Activated naive CD4-positive, alpha-beta T cell treated with anti-CD3 and anti-CD28 coated beads for 36 hours (primary cell): ENCODE measurements at places on chromosomes 5 and 9.
A peak's percentile ranks its signal among the peaks of the same experiment; 100 is the strongest.

- DNase-seq, result no peak
Observed at GRCh38 chr5:73307645-73308355, 134.8 kb downstream of the TMEM174 start.

- no peak for DNase-seq
Observed at GRCh38 chr9:131714821-131715220, 25.1 kb downstream of the RAPGEF1 start.

DNA sequence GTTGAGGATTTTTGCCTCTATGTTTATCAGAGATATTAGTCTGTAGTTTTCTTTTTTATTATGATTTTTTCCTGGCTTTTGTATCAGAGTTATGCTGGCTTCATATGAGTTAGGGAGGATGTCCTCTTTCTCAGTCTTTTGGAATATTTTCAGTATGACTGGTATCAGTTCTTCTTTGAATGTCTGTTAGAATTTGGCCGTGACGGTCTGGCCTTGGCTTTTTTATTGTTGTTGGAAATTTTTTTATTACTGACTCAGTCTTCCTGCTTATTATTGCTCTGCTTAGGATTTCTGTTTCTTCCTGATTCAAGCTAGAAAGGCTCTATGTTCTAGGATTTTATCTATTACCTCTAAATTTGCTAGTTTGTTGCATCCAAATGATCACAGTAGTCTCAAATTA lies 421.9 kb downstream of the CDH10 start:
- no peak for DNase-seq

- no peak for DNase-seq
Observed at GRCh38 chr5:180172447-180173197, 36.4 kb downstream of the RASGEF1C start.

- no peak for DNase-seq
Observed at GRCh38 chr5:102845041-102845440, 89.9 kb downstream of the PAM start.

DNA sequence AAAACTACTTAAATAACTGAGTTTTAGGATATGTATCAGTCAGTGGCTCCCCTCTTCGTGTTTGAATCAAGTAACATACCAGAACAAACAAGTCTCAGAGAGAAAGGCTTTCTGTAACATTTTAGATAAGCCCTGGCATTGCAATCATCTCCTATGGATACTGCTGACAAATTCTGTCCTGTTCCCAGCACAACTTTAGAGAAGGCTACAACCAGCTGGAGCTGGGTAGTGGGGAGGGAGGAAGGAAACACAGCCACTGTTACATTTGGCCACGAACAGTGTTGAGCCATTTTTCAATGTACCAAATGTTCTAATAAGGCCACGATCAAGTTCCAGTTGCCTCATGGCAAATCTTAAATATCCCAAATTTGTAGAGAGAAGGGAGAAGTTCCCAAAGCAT lies 511.8 kb upstream of the WWC1 start:
- DNase-seq, result no peak

DNA sequence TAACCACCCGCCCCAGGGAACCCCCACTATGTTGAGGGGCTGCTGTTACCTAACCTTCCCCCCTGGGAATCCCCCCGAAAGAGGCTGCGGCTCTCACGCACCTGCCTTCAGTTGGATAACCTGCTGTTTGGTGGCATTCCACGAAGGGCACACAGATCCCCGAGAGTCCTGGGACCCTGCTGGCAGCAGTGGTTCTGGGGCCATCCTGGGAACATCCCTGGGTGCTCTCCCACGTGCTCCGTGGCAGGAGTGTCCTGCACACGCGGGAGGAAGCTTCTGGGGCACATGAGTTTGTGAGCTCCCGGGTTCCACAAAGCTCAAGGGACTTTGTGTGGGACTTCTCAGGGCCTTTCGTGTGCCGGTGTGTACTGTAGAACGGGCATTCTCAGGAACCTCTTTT lies 102.3 kb downstream of the RXRA start:
- DNase-seq, result no peak

DNA sequence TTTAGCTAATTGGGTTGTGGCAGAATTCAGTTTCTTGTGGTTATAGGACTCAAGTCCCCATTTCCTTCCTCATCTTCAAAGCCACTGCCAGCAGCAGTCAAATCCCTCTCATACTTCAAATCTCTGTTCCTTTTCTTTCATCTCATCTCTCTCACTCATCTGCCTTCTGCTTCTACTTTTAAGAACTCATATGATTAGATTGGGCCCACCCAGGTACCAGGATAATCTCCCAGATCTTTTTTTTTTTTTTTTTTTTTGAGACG lies 8.0 kb upstream of the REEP5 start:
- no peak for DNase-seq

- DNase-seq, result peak; percentile 64
Observed at GRCh38 chr5:139611703-139612584, 36.2 kb upstream of the CXXC5 start.

- DNase-seq, result no peak
Observed at GRCh38 chr9:85483208-85483607, 258.5 kb downstream of the AGTPBP1 start.

DNA sequence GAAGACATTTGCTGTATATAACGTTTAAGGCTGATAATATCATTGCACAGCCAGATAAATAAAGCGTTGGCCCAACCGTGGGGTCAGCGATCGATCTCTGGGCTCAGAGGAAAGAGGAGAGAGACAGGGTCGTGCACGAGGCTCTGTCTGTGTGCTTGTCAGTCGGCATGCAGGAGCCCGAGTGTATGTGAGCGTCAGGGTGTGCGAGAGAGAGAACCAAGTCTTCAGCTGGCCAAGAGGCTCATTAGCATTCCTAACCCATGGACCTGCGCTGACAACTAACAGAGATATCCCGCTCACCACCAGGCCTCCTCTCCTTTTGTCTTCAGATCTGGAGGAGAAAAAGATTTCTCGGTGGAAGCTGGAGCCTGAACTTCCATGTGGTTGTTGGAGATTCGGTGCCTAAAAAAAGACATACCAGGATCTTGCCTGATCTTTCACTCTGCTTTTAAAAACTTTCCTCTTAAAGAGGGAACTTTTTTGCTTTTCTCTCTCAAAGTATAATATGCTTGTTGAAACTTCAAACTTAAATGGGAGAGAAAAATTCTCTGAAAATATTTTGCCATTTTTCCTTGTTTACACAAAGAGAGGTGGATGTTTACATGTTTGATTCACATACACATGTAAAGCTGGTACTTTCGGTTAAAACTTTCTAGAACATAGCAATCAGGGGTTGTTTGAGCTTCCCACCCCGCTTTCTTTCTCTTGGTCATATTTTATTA lies 16.5 kb downstream of the NR2F1 start:
- no peak for DNase-seq

GRCh38 chr9:136117916-136118319 lies 757 bp downstream of the TMEM250 start:
- DNase-seq, result no peak

DNA sequence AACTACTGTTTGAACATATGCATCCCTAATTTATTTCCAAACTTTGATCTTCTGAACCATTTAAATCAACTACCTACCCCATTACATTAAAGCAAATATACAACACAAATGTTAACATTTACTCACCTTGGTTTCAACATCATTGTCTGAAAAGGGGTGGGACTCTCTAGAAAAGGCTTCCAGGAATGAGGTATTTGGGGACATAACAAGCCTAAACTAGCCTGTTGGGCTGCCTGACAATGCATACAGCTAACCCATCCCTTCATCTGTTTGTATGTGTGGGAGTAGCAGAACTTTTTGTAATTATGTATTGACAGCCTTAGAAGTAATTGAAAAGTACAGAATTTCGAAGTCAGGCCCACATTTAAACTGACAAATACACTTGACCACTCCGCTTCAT lies 2225.9 kb upstream of the C9orf72 start:
- no peak for DNase-seq

- no peak for DNase-seq
Observed at GRCh38 chr5:68817632-68818031, 276.2 kb upstream of the SLC30A5 start.

DNA sequence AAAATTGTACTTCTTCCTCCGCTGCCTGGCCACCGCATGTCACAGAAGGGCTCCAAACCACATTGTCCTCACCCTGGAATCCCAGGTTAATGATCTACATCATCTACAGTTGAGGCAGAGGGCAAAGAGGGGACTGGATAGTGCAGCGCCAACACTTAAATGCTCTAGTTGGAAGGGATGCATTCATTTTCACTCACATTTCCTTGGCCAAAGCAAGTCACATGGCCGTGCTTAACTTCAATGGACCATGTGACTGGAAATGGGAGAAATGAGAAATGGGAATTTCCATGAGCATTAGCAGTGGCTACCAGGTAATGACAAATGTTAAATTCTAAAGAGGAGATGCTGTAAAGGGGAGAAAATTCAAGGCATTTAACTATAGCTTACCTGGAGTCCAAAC lies 13.3 kb upstream of the GNAQ start:
- no peak for DNase-seq

DNA sequence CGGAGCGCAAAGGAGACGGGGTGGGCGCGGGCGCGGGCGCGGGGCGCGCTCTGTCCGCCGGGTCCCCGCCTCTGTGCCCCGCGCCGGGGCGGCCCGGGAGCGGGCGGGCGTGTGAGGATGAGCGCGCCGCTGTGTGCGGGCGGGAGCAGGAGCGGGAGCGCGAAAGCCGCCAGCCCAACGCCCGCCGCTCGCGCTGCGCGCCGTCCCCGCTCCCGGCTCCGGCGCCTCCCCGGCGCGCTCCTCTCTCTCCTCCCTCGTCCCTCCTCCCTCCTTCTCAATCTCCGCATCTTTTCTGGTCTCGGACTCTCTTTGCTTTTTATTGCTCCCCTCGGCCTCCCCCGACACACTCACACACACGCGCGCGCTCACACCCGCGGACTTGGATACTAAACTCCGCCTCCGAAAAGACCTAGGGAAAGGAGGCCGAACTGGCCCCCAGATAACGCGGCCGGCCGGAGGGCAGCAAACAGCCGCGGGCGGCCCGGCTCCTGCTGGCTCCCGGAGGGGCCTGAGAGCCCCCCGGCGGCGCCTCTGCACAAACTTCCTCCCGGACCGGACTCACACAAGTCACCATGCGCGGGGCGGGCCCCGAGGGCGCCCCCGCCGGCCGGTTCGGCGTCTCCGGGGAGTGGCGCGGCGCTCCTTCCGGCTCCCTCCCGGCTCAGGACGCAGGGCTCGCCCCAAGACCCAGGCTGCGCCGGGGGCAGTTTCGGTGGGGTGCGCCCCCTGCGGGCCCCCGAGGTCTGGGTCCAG lies at the start of gene FIBCD1:
FIBCD1 (minus strand) TSS at position 596 of the 753 bp plus-strand sequence. CDS start 640 bp downstream, outside the sequence.
- DNase-seq, result no peak

DNA sequence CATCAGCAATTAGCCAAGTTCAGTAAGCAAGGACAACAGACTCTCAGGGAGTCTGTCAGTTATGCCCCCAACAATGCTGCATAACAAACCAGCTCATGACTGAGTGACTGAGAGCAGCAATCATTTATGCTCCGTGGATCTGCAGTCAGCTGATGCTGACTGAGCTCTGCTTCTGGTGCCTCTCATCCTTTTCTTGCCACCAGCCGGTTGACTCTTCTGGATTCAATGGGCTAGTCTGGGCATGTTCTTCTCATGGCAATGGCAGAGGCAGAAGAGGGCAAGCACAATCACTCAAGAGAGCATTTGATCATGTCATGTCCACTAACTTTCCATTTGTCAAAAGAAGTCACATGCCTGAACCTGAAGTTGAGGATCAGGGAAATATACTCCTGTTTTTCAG lies 157.0 kb upstream of the NTRK2 start:
- DNase-seq, result no peak

GRCh38 chr5:135999406-136000139 lies 29.2 kb upstream of the TGFBI start:
- DNase-seq, result no peak

DNA sequence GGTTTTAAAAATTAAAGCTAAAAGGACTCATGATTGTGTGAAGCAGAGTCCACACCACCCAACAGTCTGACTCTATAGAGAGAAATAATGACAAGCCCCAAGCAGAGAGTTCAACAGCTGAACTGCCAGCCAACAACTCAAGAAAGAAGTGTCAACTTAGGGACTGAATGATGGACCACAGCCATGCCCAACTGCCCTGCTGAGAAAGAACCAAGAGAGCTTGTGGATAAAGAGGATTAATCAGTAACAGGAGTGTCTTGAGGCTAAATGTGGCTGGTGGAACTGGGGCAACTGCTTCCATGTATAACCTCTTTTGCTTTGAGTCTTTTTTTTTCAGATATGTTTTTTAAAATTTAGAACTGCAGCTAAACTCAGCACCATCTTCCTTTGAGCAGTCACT lies 109.3 kb downstream of the HSD17B3 start:
- DNase-seq, result no peak

DNA sequence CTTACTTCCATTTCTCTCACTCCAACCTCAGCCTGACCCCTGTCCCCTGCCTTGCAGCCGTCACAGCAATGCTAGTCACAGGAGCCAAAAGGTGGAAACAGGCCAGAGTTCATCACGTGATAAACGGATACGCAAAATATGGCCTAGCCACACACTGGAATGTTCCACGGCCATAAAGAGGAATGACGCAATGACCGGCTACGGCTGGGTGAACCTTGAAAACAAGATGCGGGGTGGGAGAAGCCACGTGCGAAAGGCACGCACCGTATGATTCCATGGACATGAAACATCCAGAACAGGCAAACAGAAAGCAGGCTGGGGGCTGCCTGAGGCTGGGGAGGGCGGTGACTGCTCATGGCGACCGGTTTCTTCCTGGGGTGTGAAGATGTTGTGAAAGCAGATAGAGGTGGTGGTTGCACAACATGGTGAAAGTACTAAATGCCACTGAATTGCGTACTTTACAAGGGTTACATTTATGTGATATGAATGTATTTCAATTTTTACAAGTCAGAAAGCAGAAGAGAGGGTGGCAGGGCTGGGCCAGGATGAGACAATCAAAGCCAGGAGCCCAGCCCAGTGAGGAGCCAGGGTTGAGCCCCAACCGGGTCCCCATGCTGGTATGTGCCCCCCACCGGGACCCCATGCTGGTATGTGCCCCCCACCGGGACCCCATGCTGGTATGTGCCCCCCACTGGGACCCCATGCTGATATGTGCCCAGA lies 117.8 kb upstream of the SARDH start:
- DNase-seq, result no peak

DNA sequence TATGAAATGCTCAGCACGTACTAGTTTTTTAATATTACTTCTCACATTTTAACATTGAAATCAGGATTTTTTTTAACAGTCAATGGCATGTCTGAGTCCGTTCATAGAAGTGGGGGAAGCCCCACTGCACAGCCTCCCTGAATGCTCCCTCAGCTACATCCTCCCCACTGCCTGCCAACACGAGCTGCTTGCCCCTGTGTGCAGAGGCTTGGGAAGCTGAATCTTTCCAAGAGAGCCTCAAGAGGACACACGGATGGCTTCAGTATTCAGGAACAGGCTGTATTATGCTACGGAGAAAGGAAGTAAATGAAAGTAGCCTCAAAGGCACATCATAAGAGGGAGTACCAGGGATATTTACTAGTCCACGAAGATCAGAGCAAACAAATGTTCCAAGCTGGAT lies 248.7 kb downstream of the SPOCK1 start:
- DNase-seq, result no peak
